ENCODE measurements at places on chromosomes 2 and 18.

DNA sequence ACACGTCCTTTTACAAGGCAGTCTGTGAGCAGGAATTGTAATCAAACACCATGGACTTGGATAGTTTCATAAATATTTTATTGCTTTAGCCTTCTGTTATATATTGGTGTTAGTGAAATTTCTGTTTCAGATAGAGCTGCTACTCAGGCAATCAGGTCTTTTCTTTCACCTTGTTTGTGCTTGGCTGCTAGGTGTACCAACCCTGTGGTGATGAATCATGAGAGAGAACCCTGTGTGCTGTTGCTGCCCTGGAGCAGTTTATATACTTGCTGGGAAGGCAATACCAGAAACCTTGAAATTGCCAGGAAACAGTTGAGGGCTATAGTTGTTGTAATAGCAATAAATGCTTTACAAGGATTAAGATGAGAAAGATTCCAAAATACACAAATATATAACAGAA lies 84.5 kb downstream of the FSHR start:
- H3K4me1 ChIP-seq, result no peaks in the 10 kb centered on the region
- H3K4me3 ChIP-seq, result no peak overlapping the region
- no peak overlapping the region for H3K27ac ChIP-seq
- no peaks in the 10 kb centered on the region for H3K27me3 ChIP-seq

GRCh38 chr2:141317986-141318385 lies 812.8 kb downstream of the LRP1B start:
- no peaks in the 10 kb centered on the region for H3K36me3 ChIP-seq
- no peak for DNase-seq
- H3K4me1 ChIP-seq, result no peaks in the 10 kb centered on the region
- no peak overlapping the region for H3K4me3 ChIP-seq
- no peaks in the 10 kb centered on the region for H3K27me3 ChIP-seq

- peaks cover 55% of the 10 kb centered on the region for H3K4me1 ChIP-seq
- H3K36me3 ChIP-seq, result peaks cover 13% of the 10 kb centered on the region
Observed at GRCh38 chr2:226860087-226860486, 24.2 kb downstream of the RHBDD1 start.

DNA sequence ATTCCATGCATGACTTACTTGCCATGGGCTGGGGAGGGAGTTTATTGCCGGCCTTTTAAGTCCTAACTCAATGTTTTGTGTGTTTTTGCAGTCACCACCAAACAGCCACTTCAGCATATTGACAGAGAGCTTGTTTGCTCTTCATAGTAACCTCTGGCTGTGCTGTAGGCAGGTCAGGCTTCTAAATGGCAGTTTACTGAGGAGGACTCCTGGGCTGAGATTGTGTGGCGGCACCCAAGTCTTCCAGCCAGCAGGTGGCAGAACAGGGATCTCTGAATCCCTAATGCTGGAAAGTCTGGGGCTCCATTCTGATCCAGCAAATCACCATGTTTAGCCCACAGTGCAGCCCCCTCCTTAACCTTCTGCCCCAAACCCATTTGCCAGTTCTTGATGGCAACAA lies 121.2 kb downstream of the CAPN13 start:
- no peak overlapping the region for H3K4me3 ChIP-seq
- H3K4me1 ChIP-seq, result no peaks in the 10 kb centered on the region
- DNase-seq, result no peak
- H3K27me3 ChIP-seq, result no peaks in the 10 kb centered on the region
- no peak overlapping the region for H3K27ac ChIP-seq
